Activated T-cell treated with anti-CD3 and anti-CD28 coated beads for 1 hour (primary cell): ENCODE measurements at places on chromosomes 5 and 9.

DNA sequence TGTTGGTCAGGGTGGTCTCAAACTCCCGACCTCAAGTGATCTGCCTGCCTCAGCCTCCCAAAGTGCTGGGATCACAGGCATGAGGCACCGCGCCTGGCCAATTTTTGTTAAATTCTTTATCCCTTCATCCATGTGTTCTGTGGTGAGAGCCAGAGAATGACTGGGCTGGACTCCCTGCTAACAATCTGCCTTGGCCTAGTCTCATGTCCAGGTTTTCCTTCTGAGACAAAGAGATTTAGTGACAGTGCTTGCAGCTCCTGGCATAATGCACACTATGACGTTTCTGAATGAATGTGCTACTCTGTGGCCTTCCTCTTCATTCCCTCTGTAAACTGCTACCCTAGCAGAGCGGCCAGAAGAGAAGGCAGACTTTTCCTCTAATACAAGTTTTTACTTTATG is 79.3 kb downstream of the FOXD1 start:
- DNase-seq: no peak

GRCh38 chr5:103393101-103393754 is 134.7 kb downstream of the MACIR start:
- no peak for DNase-seq

GRCh38 chr5:172637110-172637580 is 3.9 kb upstream of the NEURL1B start:
- DNase-seq: no peak

DNA sequence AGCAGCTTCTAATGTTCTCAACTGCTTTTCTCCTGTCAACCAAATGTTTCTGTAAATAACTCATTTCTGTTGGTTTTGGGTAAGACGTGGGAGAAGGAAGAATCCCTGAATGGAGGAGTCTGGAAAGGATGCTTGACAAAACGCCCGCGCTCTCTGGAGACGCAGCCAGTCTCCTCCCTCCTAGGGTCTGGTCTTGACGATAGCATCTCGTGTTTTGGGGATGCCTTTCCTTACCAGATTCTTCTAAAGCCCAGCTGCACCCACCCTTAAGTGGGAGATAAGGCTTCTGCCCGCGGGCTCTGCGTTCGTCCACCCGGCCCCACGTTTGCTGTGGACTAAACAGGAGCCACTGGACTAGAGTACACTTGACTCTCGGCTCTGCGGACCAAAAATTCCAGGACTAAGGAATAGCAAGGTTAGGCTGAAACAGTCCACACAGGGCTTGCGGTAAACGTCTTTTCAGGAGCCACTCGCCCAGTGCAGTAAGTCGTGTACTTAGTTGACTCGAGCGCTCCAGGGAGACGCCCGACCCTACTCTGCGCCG is 491 bp upstream of the CTSL start:
- DNase-seq: no peak

- no peak for DNase-seq
These were observed 454.3 kb downstream of the KDM4C start for GRCh38 chr9:7212101-7212500.

DNA sequence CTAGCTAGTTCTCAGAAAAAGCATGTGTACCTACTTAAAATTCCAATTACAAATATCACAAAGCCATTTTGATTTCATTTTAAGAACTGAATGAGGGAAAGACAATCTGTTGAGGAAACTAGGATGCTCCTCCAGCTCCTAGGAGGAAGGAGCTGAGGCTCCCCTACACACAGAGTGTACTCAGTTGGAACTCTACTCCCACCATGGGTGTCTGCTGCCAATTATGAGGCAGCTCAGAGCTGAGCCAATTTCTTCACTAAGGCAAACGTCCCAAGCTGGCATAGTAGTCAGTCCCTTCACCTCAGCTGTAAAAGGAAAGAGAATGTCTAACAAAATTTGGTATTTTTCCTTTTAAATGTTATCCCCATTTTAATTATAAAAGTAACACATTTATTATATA is 300.0 kb upstream of the TRPC7 start:
- DNase-seq: no peak

- DNase-seq: no peak
These were observed 211.2 kb downstream of the GADD45G start for GRCh38 chr9:89815903-89816573.

DNA sequence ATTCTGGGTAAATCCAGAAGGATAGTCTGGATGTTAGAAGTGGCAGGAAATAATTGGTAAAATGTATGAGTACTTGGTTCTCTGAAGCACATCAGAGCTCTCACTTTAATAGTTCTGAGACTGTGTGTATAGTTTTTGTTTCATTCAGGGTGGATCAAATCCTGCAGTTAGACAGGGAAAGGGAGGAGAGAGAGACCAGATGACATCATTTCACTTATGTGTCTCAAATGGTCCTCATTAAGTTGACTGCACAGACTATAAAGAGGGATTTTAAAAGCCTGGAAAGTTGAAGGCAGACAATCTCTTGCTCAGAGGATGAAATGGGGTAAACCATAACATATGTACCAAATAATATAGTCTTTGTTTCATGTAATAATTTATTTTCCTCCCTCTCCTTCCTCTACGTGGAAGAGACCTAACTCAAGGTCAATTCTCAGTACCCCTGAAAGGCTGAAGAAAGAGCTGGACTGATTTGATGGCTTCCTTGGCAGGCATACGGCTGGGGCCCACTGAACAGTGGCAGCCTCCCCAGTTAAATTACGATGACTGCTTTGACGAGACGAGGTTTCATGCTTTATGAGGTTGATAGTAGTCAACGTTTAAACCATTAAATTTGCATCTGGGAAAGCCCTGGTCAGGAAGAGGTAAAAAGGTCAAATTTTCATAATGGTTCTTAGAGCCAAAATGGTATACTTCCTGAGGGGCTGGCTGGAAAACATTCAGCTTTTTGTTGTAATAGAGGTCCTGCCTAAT is 395.1 kb upstream of the RPS23 start:
- DNase-seq: no peak
